ENCODE measurements at places on chromosomes 12 and 14.

DNA sequence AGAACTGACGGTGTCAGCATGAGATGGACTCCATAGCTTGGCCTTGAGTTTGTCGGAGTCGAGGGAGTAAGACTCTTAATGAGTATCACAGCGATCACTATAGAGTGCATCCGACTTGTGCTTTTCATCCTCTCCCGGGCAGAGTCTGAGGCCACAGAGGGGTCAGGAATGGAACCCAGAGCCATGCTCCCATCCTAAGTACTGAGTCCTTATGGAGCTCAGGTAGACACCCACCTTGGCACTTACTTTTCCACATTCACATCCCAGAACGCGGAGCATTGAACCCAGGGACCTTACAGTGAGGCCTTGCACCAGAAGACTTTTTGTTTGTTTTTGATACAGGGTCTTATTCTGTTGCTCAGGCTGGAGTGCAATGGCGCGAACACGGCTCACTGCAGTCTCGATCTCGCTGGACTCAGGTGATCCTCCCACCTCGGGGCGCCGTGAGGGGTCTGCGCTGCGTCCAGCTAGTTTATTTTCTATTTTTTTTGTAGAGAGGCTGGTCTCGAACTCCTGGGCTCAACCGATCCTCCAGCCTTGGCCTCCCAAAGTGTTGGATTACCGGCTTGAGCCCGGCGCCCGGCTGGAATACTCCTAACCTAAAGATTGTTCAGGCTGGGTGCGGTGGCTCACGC is 719 bp upstream of the SRSF9 start:
- ATAC-seq: peak; percentile 14

- no peak for ATAC-seq
Observed at GRCh38 chr12:52063981-52064649, 5.7 kb upstream of the ATG101 start.

- no peak for ATAC-seq
Observed at GRCh38 chr14:32561520-32561919, 232.4 kb downstream of the AKAP6 start.

DNA sequence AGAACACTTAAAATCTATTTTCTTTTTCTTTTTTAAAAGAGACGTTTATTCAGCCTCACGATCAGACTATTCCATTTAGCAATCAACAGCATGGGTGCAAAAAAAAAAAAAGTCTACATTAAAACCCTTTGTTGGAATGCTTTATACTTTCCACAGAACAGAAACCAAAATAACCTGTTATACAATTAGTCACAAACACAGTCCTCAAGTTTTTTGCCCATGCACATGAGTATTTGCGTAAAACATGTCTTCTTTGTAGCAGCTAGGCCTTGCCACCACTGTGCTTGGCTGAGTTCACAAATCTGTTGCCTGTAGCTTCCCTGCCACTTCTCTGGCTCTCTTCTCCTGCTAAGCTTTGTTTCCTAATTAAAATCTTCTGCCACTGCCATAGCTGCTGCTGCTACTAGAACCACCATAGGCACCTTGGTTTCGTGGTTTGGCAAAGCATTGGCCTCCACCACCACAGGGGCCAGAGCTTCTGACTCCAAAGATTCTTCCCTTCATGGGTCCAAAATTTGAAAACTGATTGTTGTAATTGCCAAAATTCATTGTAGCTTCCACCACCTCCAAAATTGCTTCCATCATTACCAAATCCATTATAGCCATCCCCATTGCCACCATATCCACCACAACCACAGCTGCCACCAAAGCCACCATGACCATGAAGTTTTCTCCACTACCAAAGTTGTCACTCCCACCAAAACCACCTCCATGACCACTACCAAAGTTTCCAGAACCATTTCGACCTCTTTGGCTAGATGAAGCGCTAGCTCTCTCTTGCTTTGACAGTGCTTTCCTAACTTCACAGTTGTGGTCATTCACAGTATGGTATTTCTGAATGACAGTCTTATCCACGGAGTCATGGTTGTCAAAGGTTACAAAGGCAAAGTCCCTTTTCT is 38.1 kb downstream of the KLRG1 start:
- no peak for ATAC-seq

- ATAC-seq: peak; percentile 78
Observed at GRCh38 chr14:65478596-65478995, 66.1 kb downstream of the FUT8 start.

- no peak for ATAC-seq
Observed at GRCh38 chr12:131287015-131287937, 333.6 kb downstream of the ADGRD1 start.

DNA sequence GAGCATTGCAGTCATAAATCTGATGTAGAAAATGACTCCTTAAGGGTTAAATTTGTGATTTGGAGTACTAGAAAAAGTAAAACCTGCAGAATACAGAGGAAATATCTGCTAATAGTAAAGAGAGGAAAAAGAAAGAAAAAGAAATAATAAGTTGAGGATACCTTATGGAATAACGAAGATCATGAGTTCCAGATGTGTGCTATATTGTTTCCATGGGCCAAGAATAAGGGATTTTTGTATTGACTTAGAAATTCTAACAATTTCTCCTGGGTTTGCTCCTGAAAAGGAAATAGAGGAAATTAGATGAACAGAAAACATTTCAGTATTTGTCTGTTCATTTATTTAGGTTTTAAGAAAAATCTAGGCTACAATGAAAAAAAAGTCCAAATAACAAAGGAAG is 115.3 kb downstream of the ALG10B start:
- ATAC-seq: no peak

GRCh38 chr12:51942501-51943000 is 8.9 kb upstream of the ACVR1B start:
- no peak for ATAC-seq

DNA sequence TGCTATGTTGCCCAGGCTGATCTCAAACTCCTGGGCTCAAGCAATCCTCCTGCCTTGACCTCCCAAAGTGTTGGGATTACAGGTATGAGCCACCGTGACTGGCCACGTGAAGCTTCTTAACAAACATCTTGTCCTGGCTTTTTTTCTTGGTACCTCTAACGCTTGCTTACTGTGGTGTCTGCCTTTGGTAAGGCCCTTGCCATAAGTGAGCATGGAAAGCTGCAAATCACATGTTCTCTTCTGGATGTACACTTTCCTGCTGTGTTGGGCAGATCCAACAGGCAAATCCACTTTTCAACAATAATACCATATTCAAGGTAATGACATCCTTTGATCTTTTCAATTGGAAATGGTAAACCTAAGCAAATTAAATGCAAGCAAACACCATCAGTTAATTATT is 54.6 kb downstream of the ARF6 start:
- ATAC-seq: no peak

DNA sequence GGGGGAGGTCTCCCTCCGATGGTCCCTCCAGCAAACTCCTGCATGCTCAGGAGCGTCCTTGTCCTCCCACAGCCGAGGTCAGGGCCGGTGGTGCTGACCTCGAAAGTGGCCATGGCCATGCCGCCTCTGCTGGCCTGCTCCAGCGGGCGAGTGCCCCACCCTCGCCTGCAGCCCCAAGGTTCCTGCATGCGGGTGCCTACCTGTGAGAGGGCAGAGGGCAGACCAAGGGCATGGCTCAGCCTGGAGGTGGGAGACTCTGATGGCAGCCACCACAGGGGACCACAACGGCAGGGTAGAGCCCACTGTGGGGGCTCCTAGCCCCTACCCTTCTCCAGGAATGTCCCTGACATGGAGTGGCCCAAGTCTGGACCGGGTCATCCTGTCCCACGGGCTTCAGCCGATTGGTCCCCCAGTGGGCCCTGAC is 38.1 kb upstream of the PPP1R13B start:
- ATAC-seq: no peak

DNA sequence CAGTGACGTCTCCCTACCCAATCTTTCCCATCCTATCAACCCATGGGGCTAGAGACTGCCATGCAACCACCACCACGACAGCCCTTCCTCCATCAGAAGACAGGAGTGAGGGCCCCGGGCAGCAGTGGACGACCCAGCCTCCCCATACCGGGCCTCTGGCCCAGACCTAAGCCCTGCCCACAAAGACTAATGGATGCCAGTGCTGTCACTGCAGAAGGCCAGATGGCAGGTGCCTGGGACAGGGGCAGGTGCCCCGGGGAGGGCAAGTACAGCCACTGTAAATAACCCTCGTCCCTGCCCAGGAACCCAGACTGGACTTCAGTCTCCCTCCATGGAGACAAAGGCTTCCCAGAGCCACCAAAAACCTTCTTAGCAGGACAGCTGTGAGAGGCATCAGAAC is 20.3 kb upstream of the HSPB8 start:
- ATAC-seq: no peak

- ATAC-seq: peak; percentile 34
Observed at GRCh38 chr12:112979041-112979680, 842 bp downstream of the OAS2 start.

DNA sequence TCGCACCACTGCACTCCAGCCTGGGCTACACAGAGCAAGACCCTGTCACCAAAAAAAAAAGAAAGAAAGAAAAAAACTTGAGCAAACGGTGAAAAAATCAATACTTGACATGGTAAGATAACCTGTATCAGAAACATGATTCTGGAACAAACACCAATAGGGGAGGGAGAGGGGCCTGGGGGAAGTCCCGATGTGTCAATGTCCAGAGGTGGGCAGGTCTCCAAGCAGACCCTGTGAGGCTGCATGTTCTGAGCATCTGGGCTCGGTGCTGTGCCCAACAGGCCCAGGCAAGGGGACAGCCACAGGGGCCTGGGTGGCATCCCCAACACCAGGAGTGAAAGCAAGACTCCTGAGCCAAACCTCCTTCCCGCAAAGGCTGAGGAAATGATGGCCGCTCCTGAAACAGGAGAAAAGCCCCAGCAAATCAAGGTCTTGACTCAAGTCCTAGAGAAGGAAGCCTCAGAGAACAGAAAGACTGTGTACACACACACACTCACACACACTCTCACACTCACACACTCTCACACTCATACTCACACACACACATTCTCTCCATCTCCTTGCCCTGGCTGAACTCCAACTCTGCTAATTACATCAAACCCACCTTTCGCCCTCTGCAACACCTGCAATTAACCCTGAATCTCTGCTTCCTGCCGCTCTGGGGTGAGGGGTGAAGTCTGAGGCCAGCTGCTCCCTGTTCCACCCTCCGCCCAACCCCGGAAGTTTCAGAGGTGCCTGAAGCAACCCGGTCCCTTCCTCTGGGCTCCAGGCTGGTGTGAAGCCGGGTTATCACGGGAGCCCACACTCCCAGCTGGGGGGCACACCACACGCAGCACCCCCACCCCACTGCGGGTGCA is 20.4 kb downstream of the CCDC88C start:
- ATAC-seq: peak; percentile 72

GRCh38 chr12:114933428-114934160 is 249.6 kb upstream of the TBX3 start:
- ATAC-seq: no peak

DNA sequence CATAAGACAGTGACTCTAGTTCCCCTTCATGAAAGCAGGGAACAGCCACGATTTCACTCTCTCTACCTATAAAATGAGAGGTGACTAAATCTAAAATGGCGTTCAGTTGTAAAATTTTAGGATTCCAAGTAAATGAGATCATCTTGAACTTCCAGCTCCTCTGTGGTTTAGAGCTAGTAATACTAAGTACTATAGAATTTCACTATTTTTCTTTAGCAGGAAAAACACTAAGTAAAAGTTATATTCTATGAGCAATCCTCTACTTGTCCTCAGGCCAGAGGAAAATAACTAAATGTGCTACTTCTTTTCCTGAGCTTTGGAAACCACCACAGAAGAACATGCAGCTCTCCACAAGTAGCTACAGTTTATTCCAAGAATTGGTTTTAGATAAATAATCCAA is 55.6 kb downstream of the NIN start:
- ATAC-seq: no peak

GRCh38 chr12:128784030-128784760 is 39.6 kb downstream of the SLC15A4 start:
- no peak for ATAC-seq

DNA sequence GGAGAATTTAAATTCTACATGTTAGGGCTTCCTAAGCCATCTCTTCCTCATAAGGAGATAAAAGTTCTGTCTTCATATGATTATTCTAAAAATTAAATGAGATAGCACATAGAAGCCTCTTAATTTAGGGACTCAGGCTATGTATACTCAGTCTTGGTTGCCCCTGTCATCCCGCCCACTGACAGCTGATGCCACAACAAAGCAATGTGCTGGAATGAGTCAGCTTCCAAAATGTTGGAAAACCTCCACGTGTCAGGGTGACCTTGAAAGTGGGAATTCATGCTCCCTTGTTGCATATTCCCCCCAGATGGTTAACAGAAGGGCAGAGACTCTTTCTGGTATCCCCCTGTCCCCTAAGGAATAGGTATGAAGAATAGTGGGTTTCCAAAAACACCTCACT is 238.0 kb upstream of the DDHD1 start:
- ATAC-seq: no peak

DNA sequence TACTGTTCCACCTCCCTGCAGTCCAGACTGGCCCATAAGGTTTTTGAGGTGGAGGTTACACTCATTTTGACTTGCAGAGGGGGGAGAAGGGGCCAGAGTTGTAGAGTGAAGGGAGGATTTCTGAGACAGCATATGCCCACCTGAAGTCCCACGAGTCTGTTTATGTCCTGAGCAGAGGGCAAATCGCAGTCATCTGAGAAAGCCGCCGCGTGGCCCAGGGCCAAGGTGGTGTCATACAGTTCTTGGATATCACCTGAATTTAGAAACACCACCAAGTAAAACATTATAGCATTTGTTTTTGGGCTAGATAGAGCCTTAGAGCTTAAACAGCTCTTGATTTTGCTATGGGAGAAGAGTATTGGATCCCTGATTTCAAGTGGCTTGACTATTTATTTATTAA is 30.9 kb downstream of the TDG start:
- no peak for ATAC-seq

GRCh38 chr12:111598637-111599452 is at the start of gene ATXN2:
ATXN2 (minus strand) TSS chr12:111599315; CDS start chr12:111599034, 281 bp downstream.
- ATAC-seq: peak; percentile 60

- ATAC-seq: peak; percentile 27
Observed at GRCh38 chr12:6540181-6540877, 6.0 kb downstream of the GAPDH start.

- ATAC-seq: peak; percentile 96
Observed at GRCh38 chr12:104083769-104084475, 19.6 kb downstream of the HCFC2 start.

DNA sequence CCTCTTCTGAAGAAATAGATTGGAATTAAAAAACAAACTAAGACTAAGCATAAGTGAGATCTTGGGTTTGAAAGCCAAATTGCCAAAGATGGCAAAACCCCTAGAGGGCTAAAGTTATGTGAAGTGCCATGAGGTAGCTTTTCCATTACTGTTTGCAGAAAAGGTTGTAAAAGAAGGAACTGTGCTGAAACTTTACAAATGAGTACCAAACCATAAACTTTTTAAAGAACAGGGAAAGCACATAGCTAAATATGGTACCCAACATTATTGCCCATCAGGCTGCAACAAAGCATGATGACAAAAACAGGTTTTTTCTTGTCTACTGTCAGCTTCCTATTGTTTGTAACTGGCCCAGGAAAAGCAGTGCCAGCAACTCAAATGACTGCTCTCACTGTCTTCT is 224.2 kb downstream of the RAD51B start:
- ATAC-seq: no peak

DNA sequence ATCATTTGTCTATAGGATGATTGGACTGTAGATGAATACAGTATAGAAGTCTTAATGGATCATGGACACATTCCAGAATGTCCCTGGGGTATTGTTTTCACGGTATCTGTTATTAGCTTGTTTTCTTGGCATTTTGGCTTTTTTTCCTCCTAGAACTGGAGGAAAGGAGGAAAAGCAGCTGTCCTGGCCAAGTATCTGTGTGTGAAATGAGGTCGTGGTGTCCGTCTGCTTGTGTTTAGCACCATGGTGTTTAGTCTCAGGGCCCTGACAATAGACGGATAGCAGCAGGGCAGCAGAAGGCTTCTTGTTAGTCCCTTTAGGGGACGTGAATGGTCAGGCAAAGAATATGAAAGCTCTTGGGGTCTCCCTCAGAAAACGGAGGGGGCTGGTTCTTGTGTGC is 21.2 kb downstream of the FGF6 start:
- no peak for ATAC-seq

- no peak for ATAC-seq
Observed at GRCh38 chr14:87067591-87067990, 925.4 kb downstream of the GALC start.
